Stimulated activated CD4-positive, alpha-beta T cell treated with anti-CD3 and anti-CD28 coated beads, TNF-alpha, amount 100 ng/mL, for 1 hour (primary cell): ENCODE measurements at places on chromosomes 2 and 18.

DNA sequence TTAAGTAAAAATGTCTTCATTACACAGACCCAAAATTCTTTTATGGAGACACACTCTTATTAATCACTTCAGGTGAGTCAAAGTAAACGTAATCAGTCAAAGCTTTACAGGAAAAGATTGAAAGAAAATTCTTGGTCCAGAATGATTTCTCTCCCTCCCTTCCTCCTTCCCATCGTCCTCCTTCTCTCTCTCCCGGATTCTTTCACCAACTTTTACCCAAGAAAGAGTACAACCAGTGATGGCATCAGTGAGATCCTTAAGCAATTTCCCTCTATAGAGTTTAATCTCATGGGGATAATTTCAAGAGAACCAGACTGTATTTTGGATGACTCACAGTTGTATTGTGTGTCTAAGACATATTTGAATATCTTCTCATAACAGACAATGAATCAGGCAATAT, 258.1 kb downstream of the ALK start:
- DNase-seq: no peak

DNA sequence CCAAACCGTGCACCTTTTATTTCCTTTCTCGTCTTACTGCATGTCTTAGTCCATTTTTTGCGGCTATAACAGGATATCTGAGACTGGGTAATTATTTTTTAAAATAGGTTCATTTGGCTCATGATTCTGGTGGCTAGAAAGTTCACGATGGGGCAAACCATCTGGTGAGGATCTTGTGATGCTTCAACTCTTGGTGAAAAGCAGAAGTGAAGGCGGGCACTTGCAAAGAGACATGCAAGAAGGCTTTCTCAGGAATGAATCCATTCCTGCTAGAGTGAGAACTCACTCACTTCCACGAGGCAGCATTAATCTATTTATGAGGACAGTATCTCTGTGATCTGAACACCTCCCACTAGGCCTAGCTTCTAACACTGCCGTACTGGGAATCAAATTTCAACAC, 327.1 kb upstream of the RBMS1 start:
- no peak for DNase-seq

DNA sequence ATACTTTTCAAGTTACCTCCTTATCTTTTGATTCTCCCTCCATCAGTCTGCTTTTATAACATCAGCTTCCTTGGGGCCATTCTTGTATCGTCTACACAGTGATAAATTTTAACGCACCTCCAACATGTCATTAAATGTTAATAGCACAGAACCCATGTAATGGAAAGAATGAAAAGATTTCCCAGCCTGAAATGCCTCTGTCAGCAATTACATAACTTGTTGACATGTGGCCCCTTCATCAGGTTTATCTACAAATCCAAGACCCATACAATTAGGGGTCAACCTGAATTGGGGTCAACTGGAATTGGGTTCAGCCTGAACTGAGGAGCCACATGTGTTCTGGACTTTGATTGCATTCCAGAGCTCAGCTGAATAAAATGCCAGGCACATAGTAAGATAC, 148.2 kb upstream of the KLF7 start:
- no peak for DNase-seq

- no peak for DNase-seq
Observed at GRCh38 chr18:49495076-49495475, 8.0 kb upstream of the C18orf32 start.

DNA sequence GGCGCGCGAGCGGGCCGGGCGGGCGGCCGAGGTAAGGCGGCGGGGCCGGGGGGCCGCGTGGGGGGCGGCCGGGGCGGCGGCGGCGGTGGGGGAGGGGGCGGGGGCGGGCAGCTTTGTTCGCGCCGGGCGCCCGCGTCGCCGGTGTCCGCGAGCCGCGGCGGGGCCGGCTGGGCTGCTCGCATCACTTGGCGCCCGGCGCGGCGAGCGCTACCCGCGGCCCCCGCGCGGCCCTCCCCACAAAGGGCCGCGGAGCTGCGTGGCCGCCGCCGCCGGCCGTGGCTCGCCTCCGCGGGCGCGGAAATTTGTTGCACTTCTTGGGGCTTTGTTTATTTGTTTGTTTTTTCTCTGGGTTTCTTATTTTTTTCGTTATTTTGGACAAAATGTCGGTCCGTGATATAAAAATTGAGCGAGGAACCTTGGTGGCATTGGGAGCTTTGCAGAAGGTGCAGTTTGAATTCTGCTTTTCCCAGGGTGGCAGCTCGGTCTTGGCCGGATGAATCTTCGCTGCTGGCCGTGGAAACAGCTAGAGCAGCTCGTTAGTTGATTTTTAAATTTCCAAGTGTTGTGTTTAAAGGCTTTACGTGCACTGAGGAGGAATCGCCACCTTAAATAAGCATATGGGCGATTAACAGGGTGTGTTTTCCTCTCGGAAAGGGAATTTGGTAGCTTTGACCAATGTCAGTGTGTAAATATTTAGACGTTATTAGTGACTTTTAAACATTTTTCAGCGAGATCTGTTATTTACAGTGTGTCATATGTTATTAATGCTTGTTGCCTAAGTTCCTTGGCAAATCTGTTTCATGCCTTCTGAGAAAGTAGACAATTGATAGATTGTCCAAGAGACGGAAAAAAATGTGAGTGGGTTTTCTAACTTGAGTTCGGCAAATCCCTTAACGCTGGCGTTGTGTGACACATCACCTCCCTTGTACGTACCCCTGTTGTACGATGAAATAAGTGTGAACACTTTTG, 822 bp downstream of the UBE2E3 start:
- no peak for DNase-seq

GRCh38 chr2:168641636-168642035, 160.8 kb upstream of the NOSTRIN start:
- no peak for DNase-seq

DNA sequence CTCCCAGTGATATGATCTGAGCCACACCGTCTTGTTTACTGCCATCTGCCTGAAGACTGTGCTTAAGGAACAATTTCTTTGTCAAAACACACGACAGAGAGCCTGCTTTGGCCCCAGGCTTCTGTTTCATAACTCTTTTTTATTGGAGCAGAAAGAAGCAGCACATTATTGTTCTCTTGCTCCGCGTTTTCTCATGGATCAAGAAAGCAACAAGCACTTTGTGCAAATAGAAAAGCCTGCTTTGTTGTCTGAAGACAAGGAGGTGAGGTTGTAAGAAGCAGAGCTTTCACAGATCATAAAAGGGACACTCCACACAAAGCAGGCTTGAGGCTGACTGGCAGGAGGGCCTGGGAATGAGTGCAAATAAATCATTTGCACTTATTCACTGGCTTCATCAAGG, 118.3 kb upstream of the FAM136A start:
- no peak for DNase-seq

- no peak for DNase-seq
Observed at GRCh38 chr2:108330979-108331378, 42.3 kb downstream of the SULT1C2 start.

DNA sequence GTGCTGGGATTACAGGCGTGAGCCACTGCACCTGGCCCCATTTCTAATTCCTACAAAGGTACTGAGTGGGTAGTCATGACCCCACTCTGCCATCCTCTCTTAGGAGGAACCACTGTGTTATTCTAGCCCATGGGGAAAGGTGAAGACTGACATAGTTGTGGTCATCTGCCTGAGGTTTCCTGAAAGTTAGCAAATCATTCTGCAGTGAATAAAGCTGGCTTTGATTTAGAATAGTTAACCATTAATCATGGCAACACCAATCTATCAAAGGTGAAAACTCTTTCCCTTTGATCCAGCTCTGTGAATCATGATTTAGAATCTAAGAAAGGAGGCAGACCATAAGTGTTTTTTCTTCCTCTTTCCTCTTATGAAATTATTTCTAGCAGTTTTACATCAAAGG, 50.8 kb downstream of the SUMO1 start:
- no peak for DNase-seq

DNA sequence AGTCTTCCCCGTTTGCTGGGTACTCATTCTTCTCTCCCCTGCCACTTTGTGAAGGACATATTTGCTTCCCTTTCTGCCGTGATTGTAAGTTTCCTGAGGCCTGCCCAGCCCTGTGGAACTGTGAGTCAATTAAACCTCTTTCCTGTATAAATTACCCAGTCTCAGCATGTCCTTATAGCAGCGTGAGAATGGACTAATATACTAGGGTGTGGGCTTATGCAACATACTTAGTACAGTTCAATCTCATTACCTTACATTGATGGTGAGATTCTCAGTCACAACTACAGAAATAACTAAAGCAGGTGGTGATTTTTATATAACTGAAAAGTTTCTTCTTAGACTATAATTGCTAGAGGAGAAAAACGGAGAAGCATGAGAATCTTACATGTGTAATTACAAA, 237.9 kb upstream of the MMADHC start:
- no peak for DNase-seq

DNA sequence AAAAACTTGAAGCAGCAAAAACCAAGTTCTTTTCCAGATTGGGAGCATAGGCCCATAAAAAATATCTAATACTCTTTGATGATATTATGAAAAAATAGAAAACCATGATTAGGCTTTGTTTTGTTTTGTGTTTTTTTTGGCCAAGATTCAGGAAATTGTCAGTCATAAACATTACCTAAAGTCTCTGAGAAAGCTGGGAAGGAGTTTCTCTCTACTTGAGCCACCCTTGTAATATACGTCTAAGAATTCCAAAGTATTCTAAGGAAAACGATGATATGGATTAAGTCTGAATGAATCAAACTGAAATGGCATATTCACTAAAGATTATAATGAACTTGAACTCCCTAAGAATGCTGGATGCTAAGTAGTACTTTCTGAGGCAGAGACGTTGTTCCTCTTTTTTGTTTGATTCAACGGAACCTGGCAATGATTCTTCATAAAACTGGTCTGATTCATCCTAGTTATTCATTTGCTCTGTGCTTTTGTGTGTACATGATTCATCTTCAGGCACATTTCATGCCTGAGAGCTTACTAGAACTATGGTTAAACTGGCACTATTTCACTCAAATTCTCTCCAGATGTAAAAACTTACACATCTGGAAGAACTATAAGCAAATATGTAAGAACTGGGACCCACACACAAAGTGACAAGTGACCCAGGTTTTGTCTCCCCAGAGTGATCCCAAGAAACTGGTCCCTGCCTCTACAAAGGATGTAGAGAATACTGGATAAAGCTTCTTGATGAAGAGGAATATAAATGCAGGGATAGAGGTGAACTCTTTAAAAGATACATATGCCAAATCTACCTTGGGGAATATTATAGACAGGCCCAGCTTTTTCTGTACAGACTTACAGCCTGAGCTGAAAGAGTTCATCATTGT, 159.7 kb downstream of the DOCK10 start:
- no peak for DNase-seq

DNA sequence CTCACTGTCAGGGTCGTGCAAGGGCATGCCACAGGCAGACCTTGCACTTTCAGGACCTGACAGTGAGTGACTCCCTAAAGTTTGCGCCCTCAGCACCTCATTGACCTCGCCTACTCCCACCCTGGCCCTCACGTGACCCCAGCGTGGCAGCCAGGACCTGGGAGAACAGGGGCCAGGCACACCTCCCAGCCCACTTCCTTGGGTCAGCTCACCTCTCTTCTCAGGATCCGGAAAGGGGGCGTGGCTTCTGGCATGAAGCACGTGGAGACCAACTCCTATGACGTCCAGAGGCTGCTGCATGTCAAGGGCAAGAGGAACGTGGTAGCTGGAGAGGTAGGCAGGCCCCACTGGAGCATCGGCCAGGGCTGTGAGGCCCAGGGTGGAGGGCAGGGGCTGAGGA, 8.8 kb downstream of the VIL1 start:
- DNase-seq: no peak

DNA sequence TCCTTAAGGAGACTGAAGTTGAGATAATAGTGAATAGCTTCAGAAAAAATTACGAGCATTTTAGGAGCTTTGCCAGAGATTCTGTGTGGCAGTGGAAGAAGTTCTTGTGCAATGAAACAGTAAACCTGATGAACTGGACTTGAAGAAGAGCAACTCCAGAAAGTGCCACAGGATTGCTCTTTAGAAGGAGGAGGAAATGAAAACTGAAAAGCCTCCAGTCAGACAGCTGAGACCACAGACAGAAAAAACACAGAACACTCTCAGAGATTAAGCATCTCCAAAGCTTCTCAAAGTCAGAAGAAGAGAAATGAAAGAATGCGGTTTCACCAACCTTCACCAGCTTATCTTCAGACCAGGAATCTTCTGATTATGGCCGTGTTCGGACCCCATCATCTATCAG, 329.7 kb upstream of the CNTNAP5 start:
- DNase-seq: no peak

DNA sequence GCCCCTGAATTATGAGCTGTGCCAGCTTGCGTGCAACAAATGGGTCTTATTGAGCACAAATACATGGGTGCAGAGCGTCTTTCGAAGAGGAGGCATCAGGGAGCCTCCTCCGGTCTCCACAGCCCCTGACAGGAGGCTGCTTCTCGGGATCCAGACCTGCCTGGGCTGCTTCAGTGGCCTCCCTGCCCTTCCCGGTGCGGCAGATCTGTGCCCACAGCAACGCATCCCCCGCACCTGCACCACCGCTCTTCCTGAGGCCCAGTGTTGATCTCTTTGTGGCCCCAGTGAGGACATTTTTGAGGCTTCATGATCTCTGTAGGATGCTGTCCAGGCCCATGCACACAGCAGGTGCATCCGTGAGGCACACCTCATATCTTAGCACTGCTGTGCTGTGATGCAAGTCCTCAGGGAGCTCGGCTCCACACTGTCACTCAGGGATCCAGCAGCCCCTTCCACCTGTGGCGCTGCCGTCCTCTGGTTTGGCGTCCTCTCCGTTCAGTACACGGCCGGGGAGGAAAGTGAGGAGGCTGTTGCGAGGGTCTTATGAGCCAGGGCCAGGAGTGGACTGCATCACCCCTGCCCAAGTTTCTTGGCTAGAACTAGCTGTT, 17.4 kb downstream of the RTP5 start:
- DNase-seq: no peak

DNA sequence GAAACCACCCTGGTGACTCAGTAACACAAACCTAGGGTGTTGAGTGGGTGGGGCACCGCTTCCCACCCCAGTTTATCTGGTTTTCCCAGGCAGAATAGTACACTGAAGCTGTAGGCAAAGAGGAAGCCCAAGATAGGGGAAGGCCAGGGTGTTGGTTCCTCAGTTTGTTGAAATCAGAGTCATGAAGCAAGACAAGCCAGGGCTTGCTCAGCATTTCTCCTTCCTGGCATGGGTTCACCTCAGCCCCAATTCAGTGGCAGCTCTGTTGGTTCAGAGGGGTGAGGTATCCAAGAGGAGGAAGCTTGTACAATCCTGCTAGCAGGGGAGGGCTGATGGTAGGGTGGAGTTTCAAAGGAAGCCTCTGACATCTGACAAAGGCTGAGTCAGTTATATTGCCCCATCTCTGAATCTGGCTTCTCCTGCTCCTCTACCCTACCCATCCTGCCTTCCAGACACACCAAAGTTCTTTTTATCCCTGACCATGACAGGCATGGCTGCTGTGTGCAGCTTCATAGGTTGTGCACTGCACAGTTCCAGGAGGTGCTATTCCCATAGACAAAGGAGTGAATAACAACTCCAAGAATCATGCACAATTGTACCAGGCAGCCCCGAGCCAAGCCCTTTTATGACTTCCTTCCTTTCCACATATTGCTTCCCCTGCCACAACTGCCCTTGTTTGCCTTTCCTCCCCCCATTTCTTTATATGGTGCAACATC, 24.9 kb upstream of the RAB10 start:
- DNase-seq: no peak

GRCh38 chr2:189116979-189117378, 62.6 kb downstream of the COL5A2 start:
- DNase-seq: no peak
